ENCODE measurements at places on chromosomes 6 and 20.

DNA sequence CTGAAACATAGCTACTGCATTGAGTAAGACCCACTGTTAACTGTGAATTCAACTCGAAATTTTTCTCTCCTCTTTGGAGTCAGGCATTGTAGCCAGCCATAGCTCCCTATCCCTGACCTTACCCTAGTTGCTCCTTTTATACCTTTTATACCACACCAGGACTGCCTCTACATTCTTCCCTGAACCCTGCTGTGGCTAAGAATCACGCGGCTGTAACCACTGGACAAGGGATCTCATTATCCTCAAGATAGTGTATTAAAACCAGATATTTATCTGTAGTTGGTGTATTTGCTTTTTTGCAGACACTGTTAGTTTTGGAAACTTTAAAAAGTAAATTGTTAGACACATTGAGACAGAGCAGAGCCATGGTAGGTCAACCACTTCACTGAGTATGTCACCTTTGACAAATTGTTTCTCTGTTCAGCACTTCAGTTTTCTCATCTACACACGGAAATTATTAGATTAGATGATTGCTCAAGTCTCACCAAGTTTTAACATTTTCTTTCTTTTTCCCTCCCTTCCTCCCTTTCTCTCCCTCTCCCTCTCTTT is 171.9 kb upstream of the PRND start:
- DNase-seq, result no peak

DNA sequence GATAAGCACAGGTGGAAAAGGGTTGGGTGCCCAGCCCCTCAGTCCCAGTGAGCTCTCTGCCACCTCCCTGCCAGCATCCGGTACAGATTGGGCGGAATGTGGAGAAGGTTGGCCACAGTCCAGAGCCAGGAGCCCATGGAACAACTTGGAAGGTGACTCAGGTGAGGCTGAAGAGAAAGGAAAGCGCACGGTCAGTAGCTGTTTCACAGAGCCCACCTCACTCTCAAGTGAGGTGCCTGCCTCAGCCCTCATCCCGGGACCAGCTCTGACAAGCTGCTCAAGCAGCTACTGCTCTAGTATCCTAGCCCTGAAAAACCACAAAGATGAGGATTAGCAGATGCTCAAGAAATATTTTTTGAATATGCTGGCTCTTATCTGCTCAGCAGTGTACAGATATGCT is 1.1 kb upstream of the MMP24OS start:
- DNase-seq, result no peak

GRCh38 chr6:167576828-167577503 is 249.7 kb upstream of the AFDN start:
- no peak for DNase-seq

GRCh38 chr20:12416281-12416680 is 498.6 kb downstream of the BTBD3 start:
- DNase-seq, result no peak

DNA sequence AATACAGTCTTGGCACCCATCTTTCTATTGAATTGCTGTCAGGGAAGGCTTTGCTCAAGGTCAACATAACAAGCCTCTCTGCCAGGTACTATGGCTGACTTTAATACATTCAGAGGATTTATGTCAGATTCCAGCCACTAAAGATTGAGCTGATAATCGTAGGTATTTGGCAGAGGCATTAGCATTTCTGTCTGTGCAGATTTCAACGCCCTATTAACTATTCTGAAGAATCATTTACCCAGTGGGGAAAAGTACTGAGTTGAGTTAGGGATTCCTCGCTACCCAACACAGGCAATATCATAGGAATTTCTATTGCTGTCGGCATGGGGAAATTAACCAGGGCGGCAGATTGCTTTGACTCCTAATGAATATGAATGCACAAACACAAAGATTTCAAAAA is 233.7 kb upstream of the SPTLC3 start:
- DNase-seq, result no peak
